ENCODE measurements at places on chromosomes 7 and 10.
A peak's percentile ranks its signal among the peaks of the same experiment; 100 is the strongest.

GRCh38 chr7:36887233-36887632, 162.9 kb upstream of the AOAH start:
- no peak for DNase-seq

GRCh38 chr10:75465450-75465827, 34.0 kb downstream of the LRMDA start:
- DNase-seq = no peak

DNA sequence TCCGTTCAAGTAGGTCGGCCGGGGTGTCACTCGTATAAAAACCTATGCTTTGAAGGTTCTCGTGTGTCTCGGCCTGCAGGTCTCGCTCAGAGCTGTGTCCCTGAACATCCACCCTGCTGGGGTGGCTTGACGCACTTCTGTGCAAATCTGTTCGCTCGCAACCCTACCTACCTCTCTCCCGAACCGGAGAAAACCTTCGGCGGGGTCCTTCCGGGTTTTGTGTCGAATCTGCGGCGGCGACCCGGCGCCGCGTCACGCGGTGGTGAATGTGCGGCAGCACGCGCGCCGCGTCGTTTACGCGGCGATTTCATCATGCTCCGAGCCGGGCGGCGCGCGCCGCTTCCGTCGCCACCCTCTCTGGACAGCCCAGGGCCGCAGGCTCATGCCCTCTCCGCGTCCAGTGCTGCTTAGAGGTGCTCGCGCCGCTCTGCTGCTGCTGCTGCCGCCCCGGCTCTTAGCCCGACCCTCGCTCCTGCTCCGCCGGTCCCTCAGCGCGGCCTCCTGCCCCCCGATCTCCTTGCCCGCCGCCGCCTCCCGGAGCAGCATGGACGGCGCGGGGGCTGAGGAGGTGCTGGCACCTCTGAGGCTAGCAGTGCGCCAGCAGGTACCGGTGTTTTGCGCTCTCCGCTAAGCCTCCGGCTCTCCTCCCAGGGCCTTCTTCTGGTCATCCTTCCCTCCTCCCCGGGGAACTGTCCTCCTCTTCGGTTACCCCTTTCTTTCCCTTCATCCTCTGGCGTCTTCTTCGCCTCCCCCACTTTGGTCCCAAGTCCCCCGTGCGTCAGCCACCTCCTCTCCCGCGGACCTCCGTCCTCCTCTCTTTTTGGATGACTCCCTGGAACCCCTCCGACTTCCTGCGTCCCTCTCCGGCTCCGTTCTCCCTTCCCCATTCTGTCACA, at the start of gene GARS1:
Gene GARS1 (plus strand): TSS at position 339 of the 896 bp plus-strand sequence. CDS start 44 bp downstream, at position 383.
- peak; percentile 81 for DNase-seq

GRCh38 chr10:101902820-101903145, 59.2 kb upstream of the KCNIP2 start:
- DNase-seq = no peak

- no peak for DNase-seq
These were observed 9.6 kb downstream of the EMX2 start for GRCh38 chr10:117552156-117552631.

DNA sequence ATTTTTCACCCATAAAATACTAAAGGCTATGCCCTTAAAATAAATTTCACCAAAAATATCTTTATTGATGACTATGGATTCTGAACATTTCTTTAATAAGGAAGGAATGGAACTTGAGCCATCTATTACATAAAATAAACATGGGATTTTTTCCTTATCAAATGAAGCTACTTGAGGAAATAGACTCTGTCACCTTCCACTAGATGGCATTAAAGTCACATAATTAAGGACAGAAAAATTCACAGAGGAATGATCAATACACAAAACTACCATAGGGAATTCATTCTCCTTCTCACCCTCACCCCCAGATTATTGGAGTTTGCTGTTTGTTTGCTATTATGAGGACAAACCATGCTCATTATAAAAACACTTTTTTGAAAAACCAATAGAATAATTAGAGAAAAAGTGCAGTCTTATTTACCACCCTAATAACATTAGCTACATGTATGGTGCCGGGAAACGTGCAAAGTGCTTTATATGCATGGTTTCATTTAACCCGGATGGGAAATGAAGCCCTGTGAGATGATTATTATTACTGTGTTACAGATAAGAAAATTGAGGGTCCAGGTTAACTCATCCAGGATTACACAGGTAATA, 21.1 kb upstream of the FOXI2 start:
- DNase-seq = no peak

- DNase-seq = no peak
These were observed 218.7 kb downstream of the ABCA13 start for GRCh38 chr7:48389977-48390376.

- DNase-seq = no peak
These were observed 15.4 kb upstream of the FZD9 start for GRCh38 chr7:73418113-73418703.

DNA sequence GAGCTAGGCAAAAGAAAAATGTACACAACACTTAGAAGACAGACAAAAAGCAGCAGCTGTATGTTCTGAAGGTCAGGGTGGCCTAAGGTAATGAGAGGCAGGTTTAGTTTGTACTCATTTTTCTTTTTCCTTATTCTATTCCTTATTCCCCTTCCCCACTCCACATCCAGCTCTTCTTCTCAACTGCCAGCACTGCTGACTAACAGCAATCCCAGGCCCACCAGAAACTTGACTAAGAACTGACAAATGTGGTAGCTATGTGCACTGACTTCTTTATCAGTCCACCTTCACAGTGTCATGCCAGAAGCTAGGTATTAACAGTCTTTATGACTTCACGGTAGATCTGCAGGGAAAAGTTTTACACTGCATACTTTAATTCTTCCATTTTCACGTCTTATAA, 6.1 kb downstream of the COPG2 start:
- DNase-seq = no peak

GRCh38 chr7:76074972-76075370, 27.1 kb downstream of the MDH2 start:
- DNase-seq = no peak

DNA sequence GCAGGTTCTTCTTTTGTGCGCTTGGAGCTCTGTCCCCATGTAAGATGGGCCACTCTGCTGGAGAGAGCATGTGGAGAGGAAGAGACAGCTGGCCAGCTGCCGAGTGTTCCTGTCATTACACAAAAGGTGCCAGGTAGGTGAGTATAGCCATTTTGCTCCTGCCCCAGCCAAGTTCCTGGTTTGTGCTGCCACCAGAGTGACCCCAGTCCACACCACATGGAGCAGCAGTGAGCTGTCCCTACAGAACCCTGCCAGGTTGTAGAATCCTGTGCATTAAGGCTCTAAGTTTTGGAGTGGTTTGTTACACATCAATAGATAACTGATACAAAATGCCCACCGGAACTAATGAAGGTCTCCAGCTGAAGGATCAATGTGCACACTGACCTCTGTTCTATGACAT, 84.6 kb upstream of the GHITM start:
- DNase-seq = no peak

- DNase-seq = no peak
These were observed 128.0 kb downstream of the ELAPOR2 start for GRCh38 chr7:86931439-86931838.

DNA sequence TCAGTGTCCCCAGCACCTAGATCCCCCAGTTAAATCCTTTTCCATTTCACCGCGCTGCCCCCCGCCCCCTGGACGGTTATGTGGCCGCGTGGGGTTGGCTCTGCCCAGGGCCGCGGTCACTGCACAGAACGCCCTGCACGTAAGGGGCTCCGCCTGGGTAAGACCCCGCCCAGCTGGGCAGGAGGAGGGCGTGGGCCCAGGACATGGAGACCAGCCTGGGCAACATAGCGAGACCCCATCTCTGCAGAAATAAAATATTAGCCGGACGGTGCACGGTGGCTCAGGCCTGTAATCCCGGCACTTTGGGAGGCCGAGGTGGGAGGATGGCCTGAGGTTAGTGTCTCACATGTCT, 650 bp upstream of the ZFAND2A start:
- DNase-seq = no peak

GRCh38 chr10:97179731-97180362, 5.9 kb downstream of the SLIT1 start:
- DNase-seq = no peak

DNA sequence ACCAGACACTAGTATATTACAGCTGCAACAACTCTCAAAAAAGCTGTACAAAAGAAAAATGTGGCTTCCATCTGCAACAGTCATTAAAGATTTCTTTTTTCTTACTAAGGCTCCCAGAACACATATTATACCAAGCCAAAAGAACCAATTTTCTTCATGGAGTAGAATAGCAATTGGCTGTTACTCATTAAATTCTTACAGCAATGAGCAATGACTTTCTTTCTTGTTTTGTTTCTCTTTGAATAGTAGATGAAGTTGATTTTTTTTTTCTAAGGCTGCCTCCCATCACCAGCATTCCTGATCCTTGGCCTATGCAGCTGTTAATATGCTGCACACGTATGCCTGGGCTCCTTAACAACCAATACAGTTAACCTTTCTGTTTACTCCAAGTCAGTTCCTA, 36.6 kb upstream of the SPOCK2 start:
- no peak for DNase-seq

- DNase-seq = no peak
These were observed 684.3 kb upstream of the AUTS2 start for GRCh38 chr7:68914006-68914405.

- no peak for DNase-seq
These were observed 91.4 kb upstream of the NAMPT start for GRCh38 chr7:106376026-106376799.

DNA sequence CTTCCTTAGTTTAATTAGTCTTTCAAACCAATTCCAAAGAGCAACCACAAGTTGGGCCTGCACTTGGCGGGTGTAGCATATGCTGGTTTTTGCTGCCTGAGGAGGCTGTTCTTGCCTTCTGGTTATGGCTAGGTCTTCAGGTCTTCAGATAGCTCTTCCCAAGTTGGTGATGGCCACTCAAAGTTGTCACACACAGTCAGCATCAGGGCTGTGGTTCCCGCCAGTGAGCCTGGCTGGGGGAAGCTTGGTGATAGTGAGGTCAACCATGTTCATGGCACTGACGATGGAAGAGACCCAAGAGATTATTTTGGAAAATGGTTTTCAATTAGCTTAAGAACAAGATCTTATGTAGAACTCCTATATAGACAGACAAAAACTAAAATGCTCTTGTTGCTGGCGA, 18.8 kb upstream of the HTR5A start:
- DNase-seq = no peak

- DNase-seq = no peak
These were observed 1.2 kb upstream of the SGMS1 start for GRCh38 chr10:50624866-50625501.

- DNase-seq = no peak
These were observed 47.0 kb downstream of the PTN start for GRCh38 chr7:137296576-137296975.

- DNase-seq = peak; percentile 30
These were observed 71.2 kb upstream of the EFCAB10 start for GRCh38 chr7:105652359-105652993.

- DNase-seq = no peak
These were observed 55.6 kb downstream of the MRPL32 start for GRCh38 chr7:42987648-42988214.

DNA sequence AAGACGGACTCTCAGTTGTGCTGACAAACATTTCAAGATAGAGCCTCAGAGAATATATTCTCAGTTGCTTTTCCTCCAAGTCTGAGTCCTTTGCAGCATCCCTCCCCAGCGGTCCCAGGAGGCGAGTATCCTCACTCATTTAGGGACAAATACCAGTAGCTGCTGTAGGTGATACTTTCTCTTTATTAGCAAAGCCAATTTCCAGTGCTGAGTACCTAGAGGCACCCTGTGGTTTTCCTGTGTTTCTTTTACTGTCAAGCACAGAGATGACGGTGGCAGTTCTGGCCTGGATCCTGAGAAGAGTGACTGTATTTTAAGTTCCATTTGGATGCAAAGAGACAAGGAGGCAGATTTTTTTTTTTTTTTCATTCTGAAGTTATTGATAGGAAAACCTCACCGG, 1058.4 kb downstream of the SORCS3 start:
- DNase-seq = no peak

GRCh38 chr7:70615066-70615606, 516.8 kb upstream of the GALNT17 start:
- no peak for DNase-seq

DNA sequence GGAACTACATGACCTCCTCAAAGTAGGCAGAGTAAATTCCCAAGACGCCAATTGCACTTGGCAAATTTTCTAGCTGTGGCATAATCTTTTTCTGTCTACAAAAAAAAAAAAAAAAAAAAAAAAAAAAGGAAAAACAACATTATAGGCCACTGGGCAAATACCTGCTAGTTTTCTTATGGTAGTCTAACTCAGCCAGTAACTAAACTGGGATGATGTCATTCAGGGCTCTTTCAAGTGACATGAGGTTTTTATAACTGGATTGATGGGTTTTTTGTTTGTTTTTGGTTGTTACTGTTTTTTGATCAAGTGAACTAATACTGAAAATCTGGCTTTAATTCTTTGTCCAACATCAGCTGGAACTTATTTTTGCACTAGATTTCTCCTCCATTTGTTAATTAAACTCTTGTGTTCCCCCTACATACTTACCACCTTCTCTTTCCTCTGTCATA, 7.4 kb upstream of the VIM start:
- no peak for DNase-seq

DNA sequence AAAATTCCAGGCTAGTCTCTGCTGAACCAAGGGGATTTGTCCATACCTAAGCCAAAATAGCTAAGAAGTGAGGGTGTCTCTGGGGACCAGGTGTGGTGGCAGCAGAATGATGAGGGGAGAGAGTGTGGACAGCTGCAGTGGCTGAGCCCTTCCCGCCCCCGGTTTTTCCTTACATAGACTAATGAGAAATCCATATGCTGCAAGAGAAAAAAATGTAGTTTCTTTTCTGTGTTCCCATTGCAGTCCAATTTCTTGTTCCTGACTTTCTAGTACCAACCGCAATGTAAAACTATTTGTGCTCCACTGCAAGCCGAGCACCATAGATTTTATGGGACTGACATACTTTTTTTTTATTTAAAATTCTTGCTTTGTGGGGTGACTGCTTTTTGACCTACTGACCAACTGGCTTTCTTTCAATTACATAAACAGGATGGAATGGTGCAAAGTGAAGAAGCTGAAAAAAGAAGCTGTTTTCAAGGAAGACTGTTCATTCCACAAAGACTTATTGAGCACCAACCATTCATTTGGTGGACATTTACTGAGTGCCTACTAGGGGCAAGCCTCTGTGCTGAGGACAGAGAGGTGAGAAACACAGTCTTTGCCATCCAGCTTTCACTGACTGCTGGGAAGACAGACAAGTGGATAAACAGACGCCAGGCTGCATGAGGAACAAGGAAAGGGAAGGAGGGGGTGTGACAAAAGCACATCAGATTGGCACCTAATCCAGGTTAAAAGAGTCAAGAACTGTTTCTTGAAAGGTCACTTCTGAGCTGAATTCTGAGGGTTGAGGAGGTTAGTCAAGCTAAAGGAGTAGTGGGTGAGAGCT, 9.8 kb downstream of the CEP41 start:
- no peak for DNase-seq

- no peak for DNase-seq
These were observed 95.8 kb downstream of the CFAP58 start for GRCh38 chr10:104449391-104449790.

DNA sequence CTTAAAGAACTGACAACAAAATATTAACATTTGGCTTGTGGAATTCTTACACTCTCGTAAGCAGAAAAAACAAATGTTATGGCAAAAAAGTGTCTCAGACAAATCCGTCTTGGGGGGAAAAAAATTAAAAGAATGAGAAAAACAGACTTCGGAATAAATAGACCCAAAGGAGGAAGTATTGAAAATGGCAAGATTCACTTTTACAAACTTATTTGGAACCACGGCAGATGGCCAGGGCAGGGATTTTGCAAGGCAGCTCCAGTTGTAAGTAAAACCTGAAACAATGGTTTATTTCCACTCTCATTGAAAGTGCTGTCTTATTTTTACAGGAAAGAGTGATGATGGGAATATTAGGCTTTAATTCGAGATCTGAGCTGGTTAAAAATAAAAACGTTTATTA, 1.5 kb upstream of the ZNF438 start:
- DNase-seq = no peak

- DNase-seq = no peak
These were observed 5.8 kb downstream of the ADO start for GRCh38 chr10:62810156-62810902.
